ENCODE measurements at places on chromosomes 3 and 15.

DNA sequence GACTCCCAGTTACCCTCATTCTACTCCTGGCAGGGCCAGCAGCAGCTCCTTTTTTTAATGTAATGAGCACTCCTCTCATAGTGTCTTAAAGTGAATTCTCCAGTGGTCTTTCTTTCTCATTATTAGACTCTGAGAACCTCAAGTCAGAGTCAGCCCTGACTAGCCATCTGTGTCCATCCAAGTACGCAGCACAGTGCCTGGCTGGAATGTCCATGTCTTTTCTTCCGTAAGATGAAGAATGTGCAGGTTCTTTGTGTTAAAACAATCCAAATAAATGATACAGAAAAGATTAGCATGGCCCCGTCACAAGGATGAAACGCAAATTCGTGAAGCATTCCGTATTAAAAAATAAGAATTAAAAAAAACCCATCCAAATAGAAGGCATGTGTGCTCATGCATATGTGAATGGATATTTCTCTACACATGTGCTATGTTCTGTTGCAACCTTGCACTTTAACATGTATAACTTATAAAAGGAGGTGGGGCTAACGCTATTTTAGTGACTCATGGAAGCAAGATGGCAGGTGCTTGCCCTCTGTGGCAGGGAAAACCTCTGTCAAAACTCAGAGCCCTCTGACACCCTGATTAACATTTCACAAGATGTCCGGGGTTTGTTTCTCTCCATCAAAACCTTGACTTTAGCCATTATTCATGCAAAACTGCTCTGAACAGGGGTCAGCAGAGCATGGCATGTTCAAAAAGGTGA, 170.7 kb upstream of the TOPAZ1 start:
- DNase-seq: no peak

GRCh38 chr3:187743195-187744141, 1.8 kb downstream of the BCL6 start:
- no peak for DNase-seq

DNA sequence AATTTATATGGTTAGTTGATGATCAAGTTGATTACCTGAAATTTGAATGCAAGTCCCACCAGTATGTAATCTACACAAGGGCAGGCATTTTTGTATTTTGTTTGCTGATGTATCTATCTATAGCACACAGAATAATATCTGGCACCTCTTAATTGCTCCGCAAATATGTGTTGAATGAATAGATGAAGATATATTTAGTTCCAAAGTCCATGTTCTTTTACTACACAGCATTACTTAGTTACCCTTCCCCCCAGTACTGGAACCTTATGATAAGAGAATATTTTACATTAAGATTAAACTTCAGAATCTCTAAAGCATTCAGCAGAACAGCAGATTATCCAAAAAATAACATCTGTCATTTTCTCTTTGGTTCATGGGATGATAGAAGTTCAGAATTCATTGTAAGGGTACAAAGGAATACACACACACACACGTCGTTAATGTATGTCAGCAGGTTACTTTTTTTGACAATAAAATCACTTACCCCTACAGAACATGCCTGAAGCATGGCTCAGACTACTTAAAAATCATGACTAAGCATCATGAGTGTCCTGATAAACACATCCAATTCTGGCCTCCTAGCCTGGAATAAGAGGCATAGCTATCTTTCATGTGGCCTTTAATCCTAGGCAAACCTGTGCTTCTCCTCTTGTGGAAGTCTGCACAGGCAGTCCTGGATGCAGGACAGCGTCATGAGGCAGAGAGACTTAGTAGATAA, 148.9 kb upstream of the TBC1D5 start:
- DNase-seq: no peak

- no peak for DNase-seq
These were observed 4.5 kb downstream of the PGBD4 start for GRCh38 chr15:34106423-34106822.

DNA sequence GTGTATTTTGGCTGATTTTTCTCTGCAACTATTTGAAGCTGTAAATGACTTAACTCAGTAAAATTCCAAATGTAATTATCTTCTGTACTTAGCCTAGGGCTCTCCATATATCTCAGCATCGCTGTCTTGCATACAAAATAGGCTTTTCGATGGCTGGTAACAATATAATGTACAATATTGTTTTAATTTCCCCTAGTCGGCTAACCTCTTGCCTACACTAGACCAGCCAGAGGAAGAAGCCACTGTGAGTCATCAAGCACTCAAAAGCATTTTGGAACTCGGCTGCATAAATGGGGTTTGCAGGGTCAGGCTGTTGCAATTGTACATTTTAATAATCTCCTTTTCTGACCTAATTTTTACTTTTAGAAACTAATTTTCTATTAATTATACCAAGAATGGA, 583.8 kb downstream of the FOXP1 start:
- no peak for DNase-seq

DNA sequence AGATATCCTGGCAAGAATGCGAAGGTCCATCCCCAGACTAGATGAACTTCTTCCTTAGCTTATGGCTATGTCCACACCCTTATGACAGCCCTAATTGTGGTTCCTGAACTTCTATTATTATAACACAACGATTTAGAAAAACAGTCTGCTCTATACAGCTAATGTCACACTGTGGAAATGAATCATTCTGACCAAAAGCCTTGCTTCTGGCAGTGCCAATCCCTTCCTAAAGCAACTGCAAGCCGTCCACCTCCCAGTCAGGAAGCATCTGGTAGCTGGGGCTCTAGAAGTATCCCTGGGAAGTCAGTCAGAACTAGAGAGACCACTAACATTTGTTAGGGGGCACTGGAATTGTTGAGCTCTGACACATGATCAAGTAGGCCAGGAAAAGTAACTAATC, 45.0 kb downstream of the MYO5A start:
- DNase-seq: no peak

GRCh38 chr15:69780374-69780773, 317.3 kb downstream of the TLE3 start:
- DNase-seq: no peak

- no peak for DNase-seq
These were observed 36.0 kb upstream of the ZMAT3 start for GRCh38 chr3:179107617-179108016.

DNA sequence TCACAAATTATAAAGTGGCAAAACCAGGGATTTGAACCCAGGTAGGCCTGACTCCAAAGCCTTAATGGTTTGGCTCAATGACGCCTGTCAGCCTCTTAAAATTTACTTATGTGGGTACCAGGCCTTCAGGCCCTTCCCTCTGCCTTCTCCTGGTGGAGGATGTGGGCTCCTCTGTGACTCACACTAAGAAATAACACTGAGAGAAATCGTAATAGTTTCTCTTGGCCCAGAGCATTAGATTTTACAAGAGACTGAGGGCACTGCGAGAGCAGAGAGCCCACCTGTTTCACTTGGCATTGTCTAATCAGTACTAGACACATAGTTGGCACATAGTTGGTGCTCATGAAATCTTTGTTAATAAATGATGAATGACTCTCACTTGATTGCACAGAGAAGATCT, 505.2 kb downstream of the SHQ1 start:
- DNase-seq: no peak

DNA sequence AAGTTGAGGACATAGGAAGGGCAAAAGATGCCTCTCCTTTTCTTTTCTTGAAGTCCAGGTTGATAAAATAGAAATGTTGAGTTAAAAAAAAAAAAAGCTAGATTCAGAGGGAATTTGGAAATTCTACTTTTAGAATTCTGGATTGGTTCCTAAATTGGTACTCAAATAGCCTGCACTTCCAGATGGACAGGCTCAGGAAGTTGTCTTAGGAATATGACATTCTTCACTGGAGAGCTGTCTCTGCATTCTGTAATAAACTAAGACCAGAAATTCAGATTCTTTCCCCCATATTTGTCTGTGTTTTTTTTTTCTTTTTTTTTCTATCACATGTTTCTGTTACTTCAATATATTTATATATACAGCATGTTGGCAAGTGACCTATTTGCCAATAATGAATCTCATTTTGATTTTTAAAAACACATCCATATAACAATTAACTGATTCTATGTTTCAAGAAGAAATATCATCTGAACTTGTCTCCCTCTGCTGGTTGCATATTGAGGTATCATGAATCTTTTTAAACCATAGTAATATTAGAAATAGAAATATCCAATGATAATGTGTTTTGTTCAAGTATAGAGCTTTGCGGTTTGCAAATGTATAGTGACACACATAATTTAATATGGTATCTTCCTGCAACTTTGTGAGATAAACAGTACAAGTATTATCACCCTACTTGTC, 8.5 kb upstream of the LSAMP start:
- no peak for DNase-seq

GRCh38 chr15:48940508-48940907, 23.2 kb downstream of the SHC4 start:
- no peak for DNase-seq

- DNase-seq: peak; percentile 66
These were observed 36.7 kb downstream of the CIP2A start for GRCh38 chr3:108552267-108553159.

DNA sequence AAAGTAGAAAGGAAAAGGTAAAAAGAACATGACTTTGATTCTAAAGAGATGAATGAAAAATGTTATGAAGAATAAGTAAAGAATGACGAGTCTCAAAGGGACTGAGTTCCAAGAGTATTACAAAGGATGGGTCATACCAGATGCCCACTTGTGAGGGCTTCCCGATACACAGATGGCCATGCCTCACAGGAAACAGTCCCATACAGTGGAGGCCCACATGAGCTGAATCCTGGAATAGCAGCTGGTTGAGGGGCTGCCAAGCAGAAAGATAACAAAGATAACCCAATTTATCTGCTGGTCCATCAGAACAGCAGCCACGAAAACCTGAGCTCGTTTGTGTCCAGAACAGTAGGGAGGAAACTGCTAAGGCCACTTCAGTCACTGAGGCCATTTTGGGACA, 3.7 kb downstream of the SSR3 start:
- no peak for DNase-seq

DNA sequence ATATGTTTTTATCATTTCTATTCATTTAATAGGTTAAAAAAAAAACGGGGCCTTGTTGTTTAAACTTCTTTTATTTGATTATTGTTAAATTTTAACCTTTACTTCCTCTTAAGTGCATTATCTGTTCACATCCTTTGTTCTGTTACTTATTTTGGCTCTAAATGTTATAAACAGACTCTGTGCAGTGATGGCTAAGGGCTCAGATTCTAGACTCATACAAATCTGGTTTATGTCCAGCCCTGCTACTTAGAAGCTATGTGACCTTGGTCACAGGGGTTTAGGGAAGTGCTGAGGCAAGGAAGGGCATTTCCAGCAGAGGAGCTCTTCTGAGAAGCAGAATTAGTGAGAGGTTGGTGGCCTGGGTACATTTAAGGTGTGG, 55.3 kb upstream of the VILL start:
- DNase-seq: no peak

DNA sequence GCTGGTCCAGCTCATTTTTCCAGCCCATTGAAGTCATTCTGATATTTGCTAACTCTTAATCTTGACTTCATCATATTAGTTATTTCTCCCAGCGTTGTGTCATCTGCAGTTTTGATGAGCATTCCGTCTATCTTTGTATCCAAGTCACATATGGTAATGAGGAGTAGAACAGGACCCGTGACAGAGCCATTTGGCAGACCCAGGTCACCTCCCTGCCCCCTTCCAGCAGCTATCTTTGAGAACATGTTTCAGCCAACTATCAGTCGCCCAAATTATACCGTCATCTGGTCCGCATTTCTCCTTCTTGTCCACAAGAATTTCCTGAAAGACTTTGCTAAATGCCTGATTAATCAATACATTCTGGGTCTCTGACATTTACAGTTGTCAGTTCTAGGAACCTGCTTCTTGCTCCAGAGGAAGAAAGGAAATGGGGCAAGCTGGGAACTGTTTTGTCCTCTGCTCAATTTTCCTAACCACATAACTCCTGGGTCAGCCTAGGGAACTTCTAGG, 347.1 kb upstream of the NR2E3 start:
- DNase-seq: no peak

- DNase-seq: no peak
These were observed 15.9 kb downstream of the VEPH1 start for GRCh38 chr3:157487339-157487738.

- no peak for DNase-seq
These were observed 270.2 kb upstream of the THBS1 start for GRCh38 chr15:39310633-39311032.

- no peak for DNase-seq
These were observed 277.5 kb upstream of the CDIN1 start for GRCh38 chr15:36301947-36302346.

DNA sequence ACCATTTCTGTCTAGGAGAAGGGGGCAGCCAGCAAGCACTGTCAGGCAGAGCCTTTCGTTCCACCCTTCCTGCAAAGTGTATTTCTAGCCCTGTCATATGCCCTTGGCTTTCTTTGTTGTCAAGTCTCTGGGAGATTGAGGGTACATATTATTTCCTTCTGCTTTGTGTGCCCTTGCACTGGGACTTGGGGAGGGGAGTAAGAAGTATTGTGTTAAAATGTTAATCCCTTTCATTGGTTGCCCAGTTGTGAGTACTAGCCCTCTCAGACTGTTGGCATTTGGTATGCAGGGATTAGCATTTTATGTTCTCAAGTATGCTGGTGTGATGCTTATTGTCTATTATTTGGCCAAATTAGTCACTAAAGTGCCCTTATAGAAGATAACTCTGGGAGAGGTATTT, 63.9 kb downstream of the RBM6 start:
- DNase-seq: no peak
